NCI-H1694 (cell line): ENCODE measurements at places on chromosomes 13 and 19.

DNA sequence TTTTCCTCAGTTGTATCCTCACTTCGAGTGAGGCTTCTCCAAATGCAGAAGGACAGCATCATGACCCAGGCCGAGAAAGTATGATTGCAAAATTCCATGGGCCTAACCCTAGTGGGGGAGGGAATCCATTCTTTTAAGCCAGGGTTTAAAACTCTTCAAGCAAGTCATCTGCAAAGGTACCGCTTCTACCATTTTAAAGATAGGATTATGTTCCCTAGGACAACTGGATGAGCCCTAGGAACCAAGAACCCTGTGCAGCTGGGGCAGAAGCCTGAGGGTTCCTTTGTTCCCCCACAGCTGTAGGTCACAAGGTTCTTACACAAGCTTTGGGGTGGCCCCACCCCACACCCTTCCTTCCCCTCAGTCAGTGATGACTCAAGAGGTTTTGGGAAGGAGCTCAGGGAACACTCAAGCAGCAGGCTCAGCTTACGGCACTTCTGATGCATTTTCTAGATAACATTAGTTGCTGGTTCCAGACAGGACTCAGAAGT lies 13.5 kb downstream of the ARL11 start:
- DNase-seq = no peak

GRCh38 chr13:64300239-64300638 lies 2884.6 kb upstream of the PCDH20 start:
- DNase-seq = no peak

DNA sequence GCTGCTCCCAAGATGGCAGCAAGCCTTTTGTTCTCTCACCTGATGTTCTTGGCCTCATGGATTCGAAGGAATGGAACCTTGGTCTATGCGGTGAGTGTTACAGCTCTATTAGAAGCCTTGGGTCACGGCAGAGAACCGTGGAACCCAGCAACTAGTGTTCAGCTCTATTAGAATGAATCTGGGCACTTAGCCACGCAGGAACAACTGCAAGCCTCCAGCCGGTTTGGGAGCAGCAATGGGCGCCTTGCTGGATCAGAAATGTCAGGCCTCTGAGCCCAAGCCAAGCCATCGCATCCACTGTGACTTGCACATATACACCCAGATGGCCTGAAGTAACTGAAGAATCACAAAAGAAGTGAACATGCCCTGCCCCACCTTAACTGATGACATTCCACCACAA lies 1100.7 kb upstream of the PRR20A start:
- no peak for DNase-seq

DNA sequence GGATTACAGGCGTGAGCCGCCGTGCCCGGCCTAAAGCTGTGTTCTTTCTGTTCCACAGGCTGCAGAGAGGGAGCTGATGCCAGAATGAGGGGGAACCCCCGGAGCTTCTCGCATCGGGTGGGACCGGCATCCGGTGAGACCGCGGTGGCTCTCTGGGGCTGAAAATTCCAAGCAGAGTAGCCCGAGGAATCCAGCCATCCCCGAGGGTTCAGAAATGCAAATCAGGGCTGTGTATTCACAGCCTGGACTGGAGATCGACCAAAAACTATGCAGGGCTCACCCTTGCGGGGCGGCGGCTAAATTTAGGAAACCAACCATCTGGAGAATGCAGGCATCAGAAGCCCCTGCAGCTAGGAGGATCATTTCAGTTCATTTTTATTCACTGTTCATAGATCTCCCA lies 99.2 kb downstream of the GNG7 start:
- no peak for DNase-seq

GRCh38 chr19:51372649-51373504 lies at the start of gene NKG7:
TSS of gene NKG7 (minus strand) at chr19:51372654. CDS start at chr19:51372535, 119 bp downstream.
- DNase-seq = no peak

GRCh38 chr19:4284176-4284958 lies 5.3 kb downstream of the SHD start:
- no peak for DNase-seq

GRCh38 chr13:66657165-66657881 lies 572.8 kb downstream of the PCDH9 start:
- DNase-seq = peak; percentile 94

DNA sequence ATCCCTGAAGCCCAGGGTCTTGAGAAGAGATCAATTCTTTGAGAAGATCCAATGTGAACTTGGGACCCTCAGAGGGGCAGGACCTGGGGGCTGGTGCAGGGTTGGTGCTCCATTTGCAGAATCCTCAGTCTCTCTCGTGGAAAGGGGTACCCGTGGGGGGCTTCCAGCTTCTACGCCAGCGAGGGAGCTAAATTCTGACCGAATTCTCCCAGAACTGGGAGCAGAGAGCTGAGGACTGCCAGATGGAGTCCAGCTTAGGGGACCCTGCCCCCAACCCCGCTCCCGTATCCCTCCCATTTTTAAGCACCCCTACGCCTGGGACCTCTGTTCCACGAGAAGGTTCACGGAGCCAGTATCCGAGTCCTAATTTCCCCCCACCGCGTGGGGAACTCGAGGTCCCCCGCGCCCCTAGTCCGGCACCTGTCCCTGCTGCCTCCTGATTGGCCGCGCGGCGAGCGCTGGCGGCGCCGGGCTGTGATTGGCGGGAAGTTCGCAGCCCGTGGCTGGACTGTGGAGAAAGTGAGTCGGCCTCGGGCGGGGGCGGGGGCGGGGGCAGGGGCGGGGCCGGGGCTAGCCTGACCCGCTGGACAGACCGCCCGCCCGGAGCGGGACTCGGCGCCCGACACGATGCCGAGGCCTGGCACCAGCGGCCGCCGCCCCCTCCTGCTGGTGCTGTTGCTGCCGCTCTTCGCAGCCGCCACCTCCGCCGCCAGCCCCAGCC lies 4.4 kb upstream of the LTBP4 start:
- DNase-seq = no peak

GRCh38 chr13:48660361-48661076 lies 6.8 kb downstream of the CYSLTR2 start:
- DNase-seq = no peak

DNA sequence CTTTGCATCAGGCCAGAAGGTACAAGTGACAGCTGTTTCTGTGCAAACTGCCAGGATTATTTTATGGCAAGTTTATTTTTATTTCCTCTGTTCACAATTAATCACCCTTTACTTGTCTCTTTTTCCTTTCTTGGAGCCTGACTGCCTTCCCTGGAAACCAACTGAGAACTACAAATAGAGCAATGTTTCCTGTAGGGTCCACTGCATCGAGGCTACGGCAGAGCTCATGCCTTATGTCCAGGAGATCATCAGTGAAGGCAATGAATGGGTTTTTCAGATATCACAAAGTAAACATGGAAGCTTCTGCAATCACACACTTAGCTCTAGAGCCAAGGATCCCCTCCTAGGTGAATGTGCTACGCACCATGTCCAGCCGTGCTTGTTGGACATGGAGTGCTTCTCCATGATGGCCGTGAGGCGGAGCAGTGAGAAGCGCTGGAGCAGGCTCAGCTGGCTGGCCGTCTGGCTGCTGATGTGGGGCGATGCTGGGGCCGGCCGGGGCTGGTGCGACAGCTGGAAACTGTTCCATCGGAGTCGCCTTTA lies 110.9 kb downstream of the KL start:
- peak; percentile 1 for DNase-seq

DNA sequence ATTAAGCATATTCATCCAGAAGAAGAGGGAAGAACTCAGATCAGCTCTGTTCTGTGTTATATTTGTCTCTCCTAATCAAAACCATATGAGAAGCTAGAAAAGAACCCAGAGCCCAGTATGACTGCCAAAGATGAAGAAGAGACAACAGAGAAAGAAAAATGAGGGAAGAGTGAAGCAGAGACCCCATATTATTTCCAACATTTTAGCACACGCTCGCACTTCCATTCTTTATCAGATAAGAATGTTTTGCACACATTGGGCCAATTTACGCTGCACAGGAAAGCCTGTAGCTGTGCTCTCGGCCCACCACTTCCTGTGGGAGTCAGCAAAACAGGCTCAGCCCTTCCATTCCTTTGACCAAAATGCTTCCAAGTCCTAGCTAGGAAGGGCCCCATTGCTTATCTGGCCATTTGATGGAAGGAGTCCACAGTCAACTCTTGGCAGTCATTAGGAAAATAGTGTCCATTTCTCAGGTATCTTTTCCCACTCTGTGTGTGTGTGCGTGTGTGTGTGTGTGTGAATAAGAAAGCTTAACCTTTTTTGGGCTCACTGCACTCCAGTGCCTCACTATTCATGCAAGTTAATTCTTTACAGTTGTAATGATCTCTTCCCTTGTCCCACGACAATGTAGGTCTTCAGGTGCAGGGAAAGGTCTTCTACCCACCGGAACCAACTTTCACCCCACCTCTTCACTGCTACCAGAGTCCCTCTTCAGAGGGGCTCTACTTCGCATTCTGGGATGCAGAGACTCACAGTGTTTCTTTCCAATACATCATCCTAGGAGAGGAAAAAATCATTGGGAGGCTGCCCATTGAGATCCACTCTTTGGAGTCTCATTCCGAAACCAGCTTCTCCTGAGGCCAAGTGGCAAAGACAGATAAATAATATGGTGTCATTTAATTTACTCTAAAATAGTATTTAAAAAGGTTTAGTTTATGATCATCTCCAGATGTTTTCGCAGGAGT lies 237.5 kb downstream of the COG6 start:
- DNase-seq = no peak

DNA sequence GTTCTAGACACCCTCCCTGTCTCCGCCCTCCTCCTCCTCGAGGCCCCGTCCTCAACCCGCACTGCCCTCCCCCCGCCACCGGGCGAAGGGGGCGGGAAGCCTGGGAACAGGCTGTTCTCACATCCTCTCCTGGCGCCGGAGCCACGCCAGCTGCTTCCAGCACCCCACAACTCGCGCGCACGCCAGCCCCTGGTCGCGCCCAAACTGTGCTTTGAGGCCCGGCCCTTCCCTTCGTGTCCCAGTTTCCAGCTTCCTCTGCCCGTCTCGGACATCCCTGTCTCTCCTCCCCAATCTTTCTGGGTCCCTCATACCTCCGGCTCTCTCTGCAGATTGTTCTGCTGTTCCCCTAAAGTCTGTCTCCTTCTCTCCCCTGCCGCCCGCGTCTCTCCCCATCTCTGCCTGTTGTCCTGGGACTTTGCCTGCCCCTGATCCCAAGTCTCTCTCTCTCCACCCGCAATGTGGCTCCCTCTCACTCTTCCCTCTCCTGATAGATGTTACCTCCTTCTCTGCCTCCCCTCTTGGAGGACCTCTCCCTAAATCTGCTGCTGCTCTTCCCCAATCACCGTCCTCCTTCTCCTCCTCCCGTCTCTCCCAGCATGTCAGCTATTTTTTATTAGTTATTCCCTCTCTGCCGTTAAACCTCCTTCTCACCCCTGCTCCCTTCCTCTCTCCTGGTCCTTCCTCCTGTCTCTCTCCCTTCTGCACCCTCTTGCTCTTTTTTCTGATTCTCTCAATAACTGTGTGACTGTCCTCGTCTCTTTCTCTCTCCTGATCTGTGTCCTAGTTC lies 14.2 kb downstream of the DPF1 start:
- peak; percentile 48 for DNase-seq

- DNase-seq = no peak
Observed at GRCh38 chr19:9819596-9819909, 674 bp upstream of the FBXL12 start.

DNA sequence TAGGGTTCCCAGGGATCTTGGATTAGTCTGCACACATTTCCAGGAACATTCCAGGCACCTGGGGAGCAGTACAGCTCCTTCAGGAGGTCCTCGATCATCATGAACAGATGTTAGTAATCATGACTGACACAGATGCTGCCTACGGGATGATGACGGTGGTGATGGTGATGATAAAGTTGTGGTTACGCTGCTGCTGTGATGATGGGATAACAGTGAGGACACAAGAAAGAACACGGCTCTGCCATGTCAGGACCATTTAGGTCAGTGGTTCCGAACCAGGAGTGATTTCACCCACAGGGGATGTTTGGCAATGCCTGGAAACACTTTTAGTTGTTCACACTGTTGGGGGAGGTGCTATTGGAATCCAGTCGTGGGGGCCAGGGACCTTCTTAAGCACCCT lies 1193.0 kb downstream of the UQCRFS1 start:
- no peak for DNase-seq

DNA sequence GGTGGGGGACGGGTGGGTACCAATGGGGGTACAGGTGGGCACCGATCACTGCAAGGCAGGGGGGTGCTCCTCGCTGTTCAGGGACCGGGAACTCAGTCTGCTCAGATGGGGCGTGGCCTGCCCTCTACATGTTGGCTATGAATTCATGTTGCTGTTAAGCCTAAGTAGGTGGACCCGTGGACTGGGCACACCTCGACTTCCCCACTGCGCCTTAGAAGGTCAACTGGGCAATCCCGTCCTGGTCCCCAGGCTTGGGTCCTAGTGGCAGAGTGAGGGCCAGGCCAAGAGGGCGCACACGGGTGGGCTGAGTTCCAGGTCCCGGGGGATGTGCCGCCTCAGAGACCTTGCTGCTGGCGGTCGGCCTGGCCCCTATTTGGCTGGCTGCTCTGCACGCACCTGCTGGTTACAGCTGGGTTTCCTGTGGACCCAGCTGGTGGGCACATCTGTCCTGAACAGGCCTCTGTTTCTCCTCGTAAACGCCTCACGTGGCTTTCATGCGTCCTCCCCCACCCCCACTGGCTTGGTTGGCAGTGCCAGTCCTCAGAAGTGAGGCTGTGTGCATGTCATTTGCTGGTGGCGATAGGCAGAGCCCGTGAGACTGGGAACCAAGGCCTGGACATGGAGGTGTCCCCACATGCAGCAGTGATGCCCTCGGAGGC lies 13.5 kb upstream of the ZNF554 start:
- no peak for DNase-seq

- no peak for DNase-seq
Observed at GRCh38 chr13:64446372-64446771, 2783.8 kb downstream of the PCDH9 start.

DNA sequence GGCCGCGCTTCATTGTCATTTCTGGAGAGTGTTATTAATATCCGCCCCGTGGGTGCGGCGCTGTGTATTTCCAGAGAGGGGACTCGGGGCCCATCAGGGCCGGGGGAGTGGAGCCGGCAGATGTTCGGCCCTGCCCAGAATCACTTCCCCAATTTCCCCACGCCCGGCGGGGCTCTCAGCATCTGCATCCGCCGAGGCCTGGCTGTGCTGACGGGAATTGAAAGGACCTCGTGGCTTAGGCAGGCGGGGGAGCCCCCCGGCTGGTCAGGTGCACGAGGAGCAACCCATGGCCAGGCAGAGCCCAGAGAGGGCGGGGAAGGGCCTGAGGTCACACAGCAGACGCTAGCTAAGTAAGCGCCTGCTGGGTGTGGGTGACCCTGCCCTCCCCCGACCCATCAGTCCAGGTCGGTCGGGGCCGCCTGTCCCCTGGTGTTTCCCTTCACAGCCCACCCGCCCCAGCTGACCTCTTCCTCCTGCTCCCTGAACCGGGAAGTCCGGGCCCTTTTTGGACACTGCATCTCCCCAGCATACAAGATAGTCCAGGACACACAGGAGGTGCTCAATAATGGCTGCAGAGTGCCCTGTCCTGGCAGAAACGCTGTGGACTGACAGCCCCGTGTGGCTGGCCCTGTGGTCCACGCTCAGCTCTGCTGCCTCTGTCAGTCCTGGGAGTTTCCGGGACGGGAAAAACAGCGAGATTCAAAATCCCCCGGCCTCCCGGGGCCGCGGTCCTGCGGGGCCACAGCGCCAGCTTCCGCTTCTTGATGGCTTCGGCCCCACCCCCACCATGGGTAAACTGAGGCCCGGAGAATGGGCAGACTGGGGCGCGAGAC lies 22.1 kb downstream of the ARID3A start:
- no peak for DNase-seq

- no peak for DNase-seq
Observed at GRCh38 chr19:5030136-5030820, 61.4 kb downstream of the KDM4B start.

- DNase-seq = peak; percentile 57
Observed at GRCh38 chr13:109790942-109791605, 4.7 kb upstream of the IRS2 start.
